ENCODE measurements at places on chromosomes 6 and 20.

GRCh38 chr20:24721891-24722568 is 227.0 kb upstream of the CST7 start:
- DNase-seq, result no peak

DNA sequence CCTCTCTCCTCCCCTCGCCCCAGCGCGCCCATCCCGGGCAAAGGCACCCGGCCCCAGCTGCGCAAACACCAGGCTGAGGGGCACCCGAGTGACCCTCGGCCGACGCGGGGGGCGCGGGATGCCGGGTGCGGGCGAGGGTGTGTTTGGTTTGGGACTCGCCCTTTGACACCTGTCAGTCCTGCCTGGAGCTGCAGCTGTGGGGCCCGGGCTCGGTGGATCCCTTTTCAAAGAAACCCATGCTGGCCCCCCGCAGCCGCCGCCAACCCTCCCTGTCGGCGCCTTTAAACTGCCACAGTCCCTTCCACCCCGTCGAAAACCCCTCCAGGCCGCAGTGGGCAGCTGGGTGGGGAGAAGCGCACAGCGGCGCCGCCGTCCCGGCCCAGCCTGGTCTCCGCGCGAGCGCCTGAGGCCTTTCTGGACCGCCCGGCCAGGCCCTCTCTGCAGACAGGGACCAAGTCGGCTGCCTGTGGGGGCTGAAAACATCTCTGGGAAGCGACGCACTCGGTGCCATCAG is 5.5 kb downstream of the FOXQ1 start:
- peak; percentile 80 for DNase-seq

GRCh38 chr6:46954837-46955451 is 33.2 kb upstream of the ADGRF5 start:
- DNase-seq, result no peak

DNA sequence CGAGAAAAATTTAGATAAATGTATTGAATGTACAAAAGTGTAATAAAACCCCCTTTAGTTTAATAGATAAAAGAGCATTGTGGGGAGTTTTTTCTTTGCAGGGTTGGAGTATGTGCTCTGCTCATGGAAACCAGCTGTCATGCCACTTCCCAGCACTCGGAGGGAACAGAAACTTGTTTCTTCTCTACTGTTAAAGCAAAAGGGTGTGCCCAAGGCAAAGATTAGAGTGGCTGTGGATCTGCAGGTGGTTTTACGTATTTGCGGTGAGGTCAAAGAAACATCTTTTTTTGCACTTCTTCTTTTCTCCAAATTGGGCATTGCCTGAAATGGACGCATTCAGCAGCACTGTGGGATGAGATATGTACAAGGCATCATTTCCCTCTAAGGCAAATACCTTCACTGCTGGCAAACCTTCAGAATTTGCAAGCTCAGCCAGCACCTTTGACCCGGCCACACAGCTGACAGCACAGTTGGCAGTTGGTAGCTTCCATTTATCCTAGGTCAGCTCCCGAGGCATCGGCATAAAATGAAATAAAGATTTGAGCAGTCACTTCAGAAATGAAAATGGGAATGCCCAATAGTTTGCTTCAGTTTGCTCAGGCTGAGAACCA is 178.4 kb upstream of the EYA4 start:
- DNase-seq, result no peak

DNA sequence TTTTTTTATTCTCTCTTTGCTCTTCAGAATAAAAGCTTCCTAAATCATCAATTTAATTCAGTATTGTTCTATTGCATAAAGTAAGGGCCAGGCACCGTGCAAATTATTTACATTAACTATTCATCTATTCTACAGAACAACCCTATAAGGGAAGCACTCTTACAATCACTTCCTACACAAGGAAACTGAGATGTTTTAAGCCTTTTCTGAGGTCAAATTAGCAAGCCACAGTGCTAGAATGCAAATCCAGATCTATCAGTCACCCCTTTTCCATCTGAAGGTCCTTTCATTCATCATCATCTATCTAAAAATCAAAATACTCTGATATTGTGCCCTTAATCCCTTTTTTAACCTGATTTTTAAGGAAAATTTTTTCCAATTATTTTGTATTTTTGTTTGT is 31.2 kb downstream of the FRK start:
- no peak for DNase-seq

DNA sequence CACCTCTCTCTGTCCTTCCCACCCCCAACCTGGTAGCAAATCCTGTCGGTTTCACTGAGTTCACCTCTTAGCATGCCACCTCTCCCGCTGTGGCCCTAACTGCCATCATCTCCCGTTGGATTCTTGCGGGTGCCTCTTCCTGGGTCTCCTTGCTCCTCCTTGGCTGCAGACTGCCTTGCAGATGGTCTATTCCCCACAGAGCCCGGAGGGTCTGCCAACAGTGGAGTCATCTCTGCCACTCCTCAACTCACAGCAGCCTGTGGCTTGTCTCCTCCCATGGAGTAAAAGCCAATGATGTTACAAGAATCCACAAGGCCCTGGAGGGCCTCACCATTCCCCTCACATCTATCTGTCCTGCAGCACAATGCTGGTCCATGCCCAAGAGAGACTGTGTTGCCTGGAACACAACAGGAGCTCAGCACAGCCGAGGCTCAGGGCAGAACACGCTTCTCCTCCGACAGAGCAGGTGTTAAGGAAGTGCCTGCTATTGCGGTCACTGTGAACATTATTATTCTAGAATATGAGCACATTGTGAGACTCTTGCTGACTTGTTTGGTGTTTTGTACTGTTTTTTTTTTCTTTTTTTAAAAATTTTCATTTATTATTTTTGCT is 241.8 kb upstream of the SULF2 start:
- DNase-seq, result no peak

DNA sequence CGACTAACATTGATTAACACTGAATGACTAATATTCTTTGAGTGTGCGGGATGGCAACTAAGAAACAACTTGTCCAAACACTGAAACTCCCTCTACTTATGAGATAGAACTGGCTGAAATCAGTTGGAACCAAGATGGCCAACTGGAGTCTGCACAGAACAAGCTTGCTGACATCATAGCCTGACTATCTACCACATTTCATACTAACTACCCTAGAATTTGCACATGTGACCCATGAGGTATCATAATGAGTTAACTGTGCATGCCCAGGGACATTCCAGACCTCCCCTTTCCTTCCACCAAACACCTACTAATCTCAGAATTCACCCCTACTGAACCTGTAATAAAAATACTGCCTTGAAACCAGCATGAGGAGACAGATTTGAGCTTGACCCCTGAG is 43.2 kb downstream of the PHIP start:
- DNase-seq, result no peak

- DNase-seq, result no peak
These were observed 29.9 kb downstream of the TBC1D7 start for GRCh38 chr6:13298446-13298845.

DNA sequence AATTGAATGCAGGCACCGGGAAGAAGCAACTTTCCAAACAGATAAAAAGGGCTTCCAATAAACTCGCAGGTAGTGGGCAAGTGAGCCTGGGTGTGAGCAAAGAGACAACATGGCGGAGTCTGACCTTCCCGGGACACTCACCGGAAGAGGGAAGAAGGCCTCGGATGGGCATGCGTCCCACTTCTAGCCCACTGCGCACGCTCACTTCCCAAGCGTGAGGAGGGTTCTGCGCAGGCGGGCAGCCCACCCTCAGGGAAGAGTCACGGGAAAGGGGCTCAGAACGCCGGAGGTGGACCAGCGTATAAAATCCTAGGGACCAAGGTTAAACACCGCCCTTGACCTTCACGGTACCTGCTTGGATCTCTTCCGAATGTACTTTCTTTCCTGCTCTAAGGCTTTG is 95.5 kb upstream of the AFDN start:
- DNase-seq, result no peak

DNA sequence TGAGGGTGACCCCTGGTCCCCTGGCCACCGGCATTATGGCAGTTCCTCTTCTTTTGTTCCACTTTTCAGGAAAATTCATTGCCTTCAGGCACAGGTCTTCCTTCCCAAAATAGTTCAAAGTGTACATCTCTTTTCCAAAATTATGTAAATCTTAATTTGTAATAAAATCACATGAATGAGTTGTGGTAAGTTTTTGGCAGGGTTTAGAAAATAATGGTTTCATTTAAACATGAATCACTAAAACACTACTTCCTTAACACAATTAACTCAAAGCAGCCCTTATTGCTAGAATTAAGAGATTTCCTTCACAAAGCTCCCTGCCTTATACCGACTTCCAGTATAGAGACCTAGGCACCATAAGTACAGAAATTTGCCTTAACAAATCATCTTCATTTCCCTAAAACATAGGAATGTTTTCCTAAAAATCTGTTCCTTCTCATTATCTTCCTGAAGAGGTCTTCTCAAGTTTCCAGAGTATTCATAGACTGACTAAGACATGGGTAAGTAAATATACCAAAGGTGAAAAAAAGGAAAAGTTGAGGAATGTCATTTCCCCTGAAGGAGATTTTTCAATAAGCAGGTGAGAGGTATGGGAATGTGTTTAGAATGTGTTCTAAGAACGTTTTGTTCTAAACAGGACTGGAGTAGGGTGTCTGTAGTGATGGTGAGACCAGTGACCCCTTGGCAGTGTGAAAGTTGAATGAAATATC is 148.2 kb upstream of the CITED2 start:
- no peak for DNase-seq

GRCh38 chr6:168035098-168035660 is 37.7 kb downstream of the KIF25 start:
- peak; percentile 87 for DNase-seq

GRCh38 chr20:43563429-43563828 is 4.6 kb downstream of the SGK2 start:
- DNase-seq, result no peak

- no peak for DNase-seq
These were observed 289.1 kb upstream of the SUPT3H start for GRCh38 chr6:45666846-45667245.

DNA sequence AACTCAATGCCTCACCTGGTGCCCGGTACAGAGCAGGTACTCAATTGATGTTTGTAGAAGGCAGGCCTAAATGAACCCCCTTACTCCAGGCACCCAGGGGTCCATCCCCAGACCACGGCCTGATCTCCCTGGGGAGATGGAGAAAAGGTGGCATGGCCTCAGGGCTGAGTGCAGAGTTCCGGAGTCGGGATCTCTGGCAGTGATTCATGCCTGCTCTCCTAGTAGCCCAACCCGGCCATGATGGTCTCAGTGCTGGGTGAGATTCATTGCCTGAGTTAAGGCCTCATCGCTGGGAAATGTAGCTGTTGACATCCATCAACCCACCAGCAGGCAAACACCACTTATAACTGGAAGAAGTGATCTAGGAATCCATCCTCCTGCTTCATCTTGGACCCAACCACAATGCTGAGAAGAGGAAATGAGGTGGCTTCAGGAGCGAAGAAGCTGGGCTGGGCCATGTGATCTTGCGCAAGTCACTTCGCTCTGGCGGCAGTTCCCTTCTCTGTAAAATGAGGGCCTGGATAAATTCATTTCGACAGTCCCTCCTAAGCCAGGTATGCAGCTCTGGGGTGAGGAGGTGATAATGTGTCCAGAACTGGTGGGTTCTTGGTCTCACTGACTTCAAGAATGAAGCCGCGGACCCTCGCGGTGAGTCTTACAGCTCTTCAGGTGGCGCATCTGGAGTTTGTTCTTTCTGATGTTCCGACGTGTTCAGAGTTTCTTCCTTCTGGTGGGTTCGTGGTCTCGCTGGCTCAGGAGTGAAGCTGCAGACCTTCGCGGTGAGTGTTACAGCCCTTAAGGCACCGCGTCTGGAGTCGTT is 24.7 kb downstream of the ETV7 start:
- peak; percentile 69 for DNase-seq

DNA sequence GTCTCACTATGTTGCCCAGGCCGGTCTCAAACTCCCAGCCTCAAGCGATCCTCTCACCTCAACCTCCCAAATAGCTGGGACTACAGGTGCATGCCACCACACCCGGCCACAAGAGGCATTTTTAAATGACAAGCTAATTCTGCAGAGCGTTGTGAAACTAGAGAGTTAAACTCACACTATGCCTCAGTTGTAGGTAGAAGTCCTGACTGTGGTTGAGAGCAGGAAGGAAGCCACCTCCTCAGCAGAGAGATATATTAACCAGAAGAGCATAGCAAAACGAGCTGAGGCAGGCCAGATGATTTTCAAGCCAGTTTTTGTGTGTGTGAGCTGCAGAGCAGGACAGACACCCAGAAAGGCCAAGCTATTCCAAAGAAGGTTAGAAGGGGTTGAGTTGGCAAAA is 150.3 kb downstream of the MBOAT1 start:
- no peak for DNase-seq

DNA sequence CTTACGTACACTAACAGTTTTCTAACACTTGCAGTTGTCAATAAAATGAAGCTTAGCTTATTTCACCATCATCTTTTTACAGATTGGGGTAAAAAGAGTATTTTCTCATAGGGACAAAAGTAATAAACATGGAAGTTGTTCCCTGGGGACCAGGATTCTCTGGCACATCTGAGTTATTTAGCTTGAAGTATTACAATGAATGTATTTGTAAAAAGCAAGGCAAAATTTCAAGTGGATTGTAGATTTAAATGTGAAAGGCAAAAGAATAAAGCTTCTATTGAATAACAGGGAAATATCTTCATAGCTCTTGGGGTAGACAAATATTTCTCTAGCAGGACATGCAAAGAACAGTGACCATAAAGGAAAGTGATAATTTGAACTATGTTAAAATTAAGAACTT is 260.0 kb upstream of the ECI2 start:
- no peak for DNase-seq

GRCh38 chr6:47132724-47133123 is 90.6 kb upstream of the ADGRF1 start:
- no peak for DNase-seq

- DNase-seq, result no peak
These were observed 211.9 kb upstream of the RNF24 start for GRCh38 chr20:4227085-4227821.

DNA sequence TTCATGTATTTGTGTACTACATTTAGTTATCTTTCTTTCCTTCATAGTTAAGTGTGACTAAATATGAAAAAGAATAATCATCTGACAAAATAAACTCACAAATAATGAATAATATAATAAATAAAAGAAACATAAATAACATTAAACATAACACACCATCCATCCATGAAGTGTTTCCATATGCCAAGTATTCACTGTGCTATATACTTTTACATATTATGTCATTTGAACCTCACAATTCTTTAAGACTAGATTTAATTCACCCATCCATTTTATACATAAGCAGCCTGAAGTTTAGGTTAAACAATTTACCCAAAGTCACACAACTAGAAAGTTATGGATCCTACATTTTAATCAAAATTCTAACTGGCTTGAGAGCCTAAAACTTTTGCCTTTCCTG is 549.4 kb upstream of the HS3ST5 start:
- DNase-seq, result no peak

DNA sequence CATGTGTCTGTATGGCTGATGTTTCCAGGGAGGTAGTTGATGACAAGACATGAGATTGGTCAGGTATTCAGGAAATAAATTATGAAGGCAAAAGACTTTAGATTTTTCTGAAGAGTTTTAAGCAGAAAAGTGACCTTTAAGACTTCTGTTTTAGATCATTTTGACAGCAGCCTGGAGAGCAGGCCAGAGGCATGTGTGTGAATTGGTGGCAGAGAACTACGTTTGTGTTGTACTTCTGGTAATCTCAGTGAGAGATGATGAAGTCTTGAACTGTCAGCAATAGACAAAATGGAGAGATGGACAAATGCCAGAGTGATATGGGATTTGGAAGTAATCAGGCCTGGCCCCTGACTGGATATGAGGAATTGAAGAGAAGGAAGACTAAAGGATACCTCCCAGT is 30.8 kb downstream of the FARS2 start:
- DNase-seq, result no peak

Measured in posterior vena cava (tissue), 2 donors.